ENCODE measurements at places on chromosomes 3 and 15. TPM values are rescaled to one million over a fixed set of nuclear protein-coding genes. Genes with fewer than 3 reads are reported as not detected.
A peak's percentile ranks its signal among the peaks of the same experiment; 100 is the strongest.

GRCh38 chr3:176896640-176897039, 300.6 kb downstream of the TBL1XR1 start:
- DNase-seq, result no peak

DNA sequence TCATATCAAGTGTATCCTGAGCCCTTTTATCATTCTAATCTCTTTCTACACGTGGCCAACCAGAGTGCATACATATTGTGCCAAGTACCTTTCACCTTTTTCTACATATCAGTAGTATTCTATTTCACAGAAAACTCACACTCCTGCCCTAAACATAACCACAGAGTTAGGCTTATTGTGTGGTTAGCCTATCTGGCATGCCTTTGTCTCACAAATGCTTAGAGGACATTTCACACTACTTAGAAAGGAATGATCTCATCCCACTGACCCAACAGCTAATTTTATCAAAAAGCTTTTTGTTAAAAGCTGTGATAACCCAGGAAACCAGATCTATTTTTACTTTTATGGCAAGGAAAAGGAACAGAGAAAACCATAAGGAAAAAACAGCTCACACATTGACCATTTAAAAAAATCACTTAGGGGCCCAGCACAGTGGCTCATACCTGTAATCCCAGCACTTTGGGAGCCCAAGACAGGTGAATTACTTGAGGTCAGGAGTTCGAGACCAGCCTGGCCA, 17.8 kb upstream of the MAP4 start:
- peak; percentile 19 for DNase-seq

DNA sequence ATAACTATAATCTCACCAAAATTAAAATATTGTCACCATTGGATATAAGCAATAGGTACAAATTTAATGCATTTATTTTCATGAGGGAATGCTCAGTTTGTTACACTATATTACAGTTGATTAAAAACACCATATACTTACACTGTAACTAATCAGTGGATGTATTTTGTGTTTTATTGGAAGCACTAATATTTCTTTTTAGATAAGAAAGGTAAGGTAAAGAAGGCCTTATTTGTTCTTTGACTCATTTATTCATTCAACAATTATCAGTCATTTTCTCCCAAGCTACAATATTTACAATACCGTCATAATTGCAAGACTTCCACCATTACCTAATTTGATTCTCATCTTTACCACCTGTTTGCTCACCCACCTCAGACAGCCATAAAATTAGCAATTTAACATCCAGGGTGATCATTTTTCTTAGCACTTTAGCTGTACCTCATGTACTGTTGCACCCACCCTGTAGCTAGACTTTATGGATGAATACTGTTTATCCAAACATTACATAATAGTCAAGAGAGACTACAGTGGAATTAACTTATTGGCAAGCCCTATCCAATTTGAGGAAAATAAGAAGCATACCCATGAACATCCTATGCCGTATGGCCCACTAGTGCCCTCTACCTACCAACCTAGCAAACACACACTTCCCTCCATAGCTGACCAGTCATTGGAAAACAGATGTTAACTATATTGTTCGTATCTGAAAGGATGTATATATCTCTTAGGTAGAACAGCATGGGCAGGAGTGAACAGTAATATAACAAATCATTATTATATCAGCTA, 229.6 kb downstream of the BBX start:
- peak; percentile 8 for DNase-seq

GRCh38 chr15:39301589-39301999, 279.3 kb upstream of the THBS1 start:
- no peak for DNase-seq

- no peak for DNase-seq
Measured at GRCh38 chr3:32194653-32195052, 43.8 kb upstream of the CMTM8 start.

- DNase-seq, result no peak
Measured at GRCh38 chr3:57556459-57557084, 498 bp downstream of the PDE12 start.

DNA sequence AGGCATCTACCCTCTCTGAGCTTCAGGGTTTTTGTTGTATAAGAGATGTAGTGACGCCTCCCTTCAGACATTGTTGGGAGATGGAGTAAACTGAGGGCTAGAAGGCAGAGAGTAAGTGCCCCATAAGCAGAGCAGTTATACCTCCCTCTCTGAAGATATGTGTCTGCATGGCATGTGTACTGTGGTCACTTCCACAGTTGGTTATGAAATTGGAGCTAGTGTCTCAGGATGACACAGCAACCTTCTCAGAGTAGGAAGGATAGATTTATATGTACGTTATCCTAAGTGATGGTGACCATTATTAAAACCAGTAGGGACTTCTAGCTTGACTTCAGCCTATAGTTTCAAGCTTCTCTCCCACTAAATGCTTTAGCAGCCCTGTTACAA, 17.9 kb downstream of the PXK start:
- DNase-seq, result no peak

GRCh38 chr3:170027233-170028102, 10.3 kb upstream of the GPR160 start:
- DNase-seq, result no peak

DNA sequence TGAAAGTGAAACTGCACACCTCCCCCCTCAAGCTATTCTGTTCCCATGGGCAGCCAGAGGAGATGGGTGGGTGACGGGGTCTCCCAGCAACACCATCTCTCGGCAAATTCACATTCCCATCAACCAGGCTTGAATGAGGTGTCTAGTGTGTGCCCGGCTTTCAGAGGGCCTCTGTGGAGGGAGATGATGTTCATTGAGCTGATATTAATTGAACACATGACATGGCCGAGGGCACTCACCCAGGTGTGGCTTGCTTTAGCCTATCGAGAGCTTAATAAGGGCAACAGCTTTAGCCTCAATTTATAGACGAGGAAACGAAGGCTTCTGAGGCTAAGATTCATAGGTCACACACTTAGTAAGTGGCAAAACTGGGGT, 288.0 kb downstream of the UACA start:
- DNase-seq, result no peak

- no peak for DNase-seq
Measured at GRCh38 chr3:7506606-7507180, 645.8 kb downstream of the GRM7 start.

DNA sequence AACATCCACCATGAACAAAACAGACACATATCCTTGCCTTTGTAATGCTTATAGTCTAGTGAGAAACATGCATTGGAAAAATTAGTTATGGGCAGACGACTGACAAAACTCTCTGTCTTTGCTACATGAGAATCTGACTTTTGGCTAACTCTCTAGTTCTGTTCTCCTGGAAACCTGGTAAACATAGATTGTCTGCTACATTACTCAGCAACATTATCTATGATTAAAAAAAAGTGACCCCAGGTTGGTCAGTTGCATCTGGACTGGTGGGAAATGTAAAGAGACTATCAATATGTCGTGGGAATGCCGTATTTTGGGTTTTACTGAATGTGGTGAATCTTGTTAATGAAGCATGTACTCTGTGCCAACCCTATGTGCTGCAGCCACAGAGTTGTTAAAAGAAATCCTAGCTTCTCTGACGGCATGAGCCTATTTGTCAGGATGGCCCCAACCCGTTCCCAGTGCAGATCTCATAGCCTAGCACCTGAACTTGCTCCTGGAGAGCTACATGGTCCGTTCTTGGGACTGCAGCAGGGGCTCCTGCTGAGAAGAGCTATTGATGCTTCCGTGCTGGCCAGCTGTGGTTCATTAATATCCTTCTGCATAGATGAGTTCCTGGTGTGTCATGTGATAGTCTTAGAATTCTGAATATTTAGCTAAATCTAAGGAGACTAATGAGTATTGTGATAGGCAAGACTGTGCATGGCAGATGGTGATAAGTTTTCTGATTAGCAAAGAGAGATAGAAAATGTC, 311.7 kb upstream of the ZNF717 start:
- DNase-seq, result no peak

- DNase-seq, result peak; percentile 56
Measured at GRCh38 chr15:69058830-69059556, 44.5 kb downstream of the NOX5 start.

DNA sequence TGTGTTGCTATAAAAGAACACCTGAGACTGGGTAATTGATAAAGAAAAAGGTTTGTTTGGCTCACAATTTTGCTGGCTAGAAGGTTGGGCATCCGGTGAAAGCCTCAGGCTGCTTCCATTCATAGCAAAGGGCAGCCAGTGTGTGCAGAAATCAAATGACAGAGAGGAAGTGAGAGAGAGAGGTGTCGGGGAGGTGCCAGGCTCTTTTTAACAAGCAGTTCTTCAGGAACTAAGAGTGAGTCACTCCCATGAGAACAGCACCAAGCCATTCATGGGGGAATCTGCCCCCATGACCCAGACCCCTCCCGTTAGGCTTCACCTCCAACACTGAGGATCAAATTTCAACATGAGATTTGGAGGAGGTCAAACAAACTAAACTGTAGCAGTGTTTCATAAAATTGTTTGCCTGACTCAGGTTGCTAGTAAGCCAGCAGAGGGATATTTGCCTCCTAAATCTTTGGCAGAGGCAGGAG, 4.5 kb upstream of the PARP15 start:
- peak; percentile 7 for DNase-seq

DNA sequence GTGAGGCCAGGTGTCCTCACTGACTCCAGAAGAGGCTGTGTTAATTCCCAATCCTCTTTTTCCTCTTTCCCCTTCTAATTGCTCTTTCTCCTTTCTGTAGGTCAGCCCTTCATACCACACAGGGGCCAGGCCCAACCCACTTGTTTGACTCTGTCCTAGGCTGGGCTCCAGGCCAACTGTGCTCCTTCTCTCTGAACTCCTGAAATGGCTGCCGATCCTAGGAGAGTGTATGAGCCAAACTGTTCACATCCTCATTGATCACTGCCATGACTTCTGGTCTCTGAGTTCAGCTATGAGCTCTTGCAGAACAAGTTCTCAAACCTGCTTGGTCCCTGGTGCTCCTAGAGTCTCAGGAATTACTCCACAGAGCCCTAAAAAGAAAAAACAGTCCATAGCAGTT, 145.1 kb downstream of the VGLL4 start:
- no peak for DNase-seq

DNA sequence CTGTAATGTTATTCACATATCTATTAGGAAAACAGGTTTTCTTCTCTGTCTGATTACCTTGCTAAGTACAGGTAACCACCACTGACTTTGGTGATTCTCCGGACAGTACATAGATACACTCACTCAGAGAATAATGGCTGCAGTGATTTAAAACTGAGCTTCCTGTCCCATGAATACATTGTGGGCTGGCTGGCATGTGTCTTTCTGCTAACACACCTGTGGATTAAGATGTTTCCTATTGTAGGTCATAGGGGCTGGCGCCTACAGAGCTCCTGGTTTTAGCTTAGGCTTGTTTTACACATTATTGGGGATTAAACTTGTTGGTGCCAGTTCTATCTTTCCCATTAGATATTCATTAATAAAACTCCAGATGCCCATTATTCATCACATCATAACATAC, 102.7 kb upstream of the MEIS2 start:
- no peak for DNase-seq

DNA sequence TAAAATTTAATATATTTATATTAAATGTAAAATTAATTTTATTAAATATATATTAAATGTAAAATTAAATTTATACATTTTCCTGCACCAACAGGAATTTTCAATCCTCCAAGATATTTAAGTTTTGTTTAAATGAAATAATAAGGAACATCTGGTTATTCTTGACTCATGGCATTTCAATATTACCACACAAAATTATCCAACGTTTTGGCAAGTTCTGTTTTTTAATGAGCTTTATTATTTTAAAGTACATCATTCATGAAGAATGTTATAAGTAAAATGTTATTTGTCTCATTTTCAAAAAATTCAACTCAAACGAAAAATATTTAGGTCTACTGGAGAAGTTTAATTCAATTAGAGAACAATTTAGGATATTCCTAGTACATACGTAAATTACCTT, 811.4 kb downstream of the NAALADL2 start:
- DNase-seq, result no peak

DNA sequence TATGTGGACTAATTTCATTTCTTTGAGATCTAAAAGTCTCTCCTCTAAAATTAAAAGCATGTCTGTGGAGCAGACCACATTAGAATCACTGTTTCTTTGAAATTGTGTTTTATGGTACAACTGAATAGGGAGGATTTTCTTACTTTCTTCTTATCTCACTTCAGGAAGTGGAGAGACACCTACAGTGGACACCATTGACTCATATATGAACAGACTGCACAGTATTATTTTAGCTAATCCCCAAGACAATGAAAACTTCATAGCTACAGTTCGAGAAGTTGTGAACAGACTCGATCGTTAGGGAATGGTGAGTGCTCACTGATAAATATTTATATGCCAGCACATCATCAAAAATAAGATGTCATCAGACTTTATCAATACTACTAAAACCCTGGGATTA, 58.3 kb downstream of the HMG20A start:
- no peak for DNase-seq

GRCh38 chr3:114179575-114179974, 723 bp upstream of the DRD3 start:
- DNase-seq, result peak; percentile 2

CCDC12 gene
- total RNA-seq, result 40.5 TPM

CCDC51 gene
- total RNA-seq, result 20.7 TPM

CFAP20DC gene
- 2.3 TPM for total RNA-seq

SLC6A1 gene
- total RNA-seq, result under 0.01 TPM

NANOGP8 gene
- total RNA-seq, result not detected

GHRL gene
- total RNA-seq, result not detected

ZNF770 gene
- 36.9 TPM for total RNA-seq

GPX1 gene
- 509 TPM for total RNA-seq

CCDC54 gene
- total RNA-seq, result not detected

Measured in pulmonary artery endothelial cell (primary cell).